ENCODE measurements at places on chromosomes 2 and 18.

- no peak for DNase-seq
Observed at GRCh38 chr2:66283787-66284186, 151.1 kb upstream of the MEIS1 start.

DNA sequence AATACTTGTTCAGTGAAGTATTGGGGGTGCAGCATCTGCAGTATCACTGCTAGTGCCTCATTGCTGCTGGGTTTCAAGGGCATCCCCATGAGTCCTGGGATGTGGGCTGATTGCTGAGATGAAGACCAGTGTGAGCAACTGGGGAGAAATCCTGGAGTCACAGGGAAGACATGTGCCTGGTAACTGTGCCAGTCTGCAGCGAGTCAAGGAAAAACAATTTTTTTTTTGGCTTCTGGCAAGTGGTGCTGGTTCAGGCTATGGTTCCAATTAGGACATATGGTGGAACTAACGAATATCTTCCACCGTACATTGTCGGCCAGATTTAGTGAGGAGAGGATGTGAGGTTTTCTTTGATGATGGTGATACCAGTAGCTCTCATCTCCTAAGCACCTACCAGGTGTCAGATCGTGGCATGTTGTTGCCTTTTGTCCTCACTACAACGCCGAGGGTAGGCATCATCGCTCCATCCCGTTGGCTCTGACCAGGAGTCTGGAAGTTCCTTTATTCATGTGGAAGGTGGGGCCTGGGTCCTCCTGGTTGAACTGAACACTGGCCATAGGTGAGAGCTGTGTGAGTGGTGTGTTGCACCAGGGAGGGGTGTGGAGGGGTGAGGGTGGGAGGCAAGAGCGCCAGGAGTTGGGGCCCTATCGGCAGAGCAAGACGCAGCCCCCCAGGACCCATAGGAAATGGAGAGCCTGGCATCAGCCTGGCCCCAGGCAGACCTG, 118.0 kb upstream of the HS6ST1 start:
- no peak for DNase-seq

- no peak for DNase-seq
Observed at GRCh38 chr2:241066171-241066892, 35.8 kb downstream of the MTERF4 start.

- DNase-seq = no peak
Observed at GRCh38 chr2:66528974-66529724, 94.2 kb downstream of the MEIS1 start.

- DNase-seq = no peak
Observed at GRCh38 chr2:196336207-196336606, 164.8 kb upstream of the STK17B start.

- DNase-seq = no peak
Observed at GRCh38 chr2:217609952-217610351, 392.8 kb downstream of the TNS1 start.

DNA sequence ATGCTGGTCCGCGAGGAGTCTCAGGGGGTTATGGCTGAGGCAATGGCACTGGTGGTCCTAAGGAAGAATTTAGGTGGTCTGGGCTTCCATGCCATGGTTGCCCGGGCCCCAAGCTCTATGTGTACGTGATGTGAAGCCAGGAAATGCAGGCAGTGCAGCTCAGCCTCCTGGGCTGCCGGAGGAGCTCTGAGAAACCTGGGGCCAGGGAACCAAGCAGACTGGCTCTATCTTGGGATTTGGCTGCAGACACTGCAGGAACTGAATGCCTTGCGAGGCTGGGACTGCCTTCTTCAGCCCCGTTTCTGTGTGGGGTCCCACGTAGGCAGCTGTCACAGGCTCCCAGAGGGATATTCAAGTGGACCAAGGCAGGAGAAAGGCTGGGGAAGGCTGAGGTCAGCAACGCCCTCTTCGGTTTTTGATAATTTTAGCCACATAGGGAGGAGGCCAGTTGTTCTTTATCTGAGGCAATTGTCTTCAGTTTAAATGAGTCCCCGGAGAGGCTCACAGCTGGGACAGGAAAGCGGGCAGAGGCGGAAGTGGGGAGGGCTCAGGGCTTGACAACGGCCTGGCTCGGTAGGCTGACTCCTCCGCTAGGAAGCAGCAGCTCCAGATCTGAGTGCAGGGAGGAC, 77.7 kb downstream of the RHOB start:
- no peak for DNase-seq

DNA sequence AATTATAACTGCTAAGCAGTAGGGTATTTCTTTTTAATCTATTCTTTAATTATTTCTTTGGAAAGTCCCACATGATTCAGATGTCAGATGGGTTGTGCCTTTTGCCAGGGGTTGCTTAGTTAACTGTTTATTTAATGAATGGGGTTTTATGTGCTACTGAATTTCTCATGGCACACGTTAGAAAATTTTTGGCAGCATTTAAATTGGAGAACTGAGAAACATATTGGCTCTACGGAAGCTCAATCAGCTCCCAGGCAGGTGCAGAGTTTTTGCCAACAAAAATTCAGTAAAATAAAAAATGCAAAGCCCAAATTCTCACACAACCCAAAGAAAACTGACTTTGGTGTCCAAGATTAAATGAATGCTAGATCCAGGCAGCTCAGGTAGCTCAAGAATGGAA, 467.2 kb downstream of the NRXN1 start:
- DNase-seq = no peak

- DNase-seq = no peak
Observed at GRCh38 chr2:221001381-221001801, 570.7 kb downstream of the EPHA4 start.

GRCh38 chr2:98560256-98560771, 48.0 kb downstream of the COA5 start:
- no peak for DNase-seq

GRCh38 chr2:222819722-222820333, 41.0 kb upstream of the ACSL3 start:
- DNase-seq = no peak

- DNase-seq = no peak
Observed at GRCh38 chr18:63562284-63562683, 20.1 kb downstream of the SERPINB12 start.

DNA sequence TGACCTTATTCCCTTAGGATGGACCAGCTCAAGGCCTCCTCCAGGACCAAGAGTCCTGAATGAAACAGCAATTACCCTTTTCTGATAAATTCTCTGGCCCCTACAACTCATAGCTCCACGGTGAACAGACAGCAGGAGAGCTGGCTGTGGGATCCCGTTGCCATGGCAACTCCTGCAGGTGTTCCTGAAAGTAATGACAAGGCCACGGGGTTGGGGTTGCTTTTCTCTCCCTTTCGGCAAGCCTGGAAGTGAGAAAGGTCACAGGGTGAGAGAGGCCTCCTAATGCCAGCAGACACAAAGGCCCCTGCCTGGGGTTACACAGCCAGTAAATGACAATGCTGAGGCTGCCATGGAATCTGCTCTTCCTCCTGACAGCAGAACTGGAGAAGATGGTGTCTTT, 403.0 kb downstream of the NBAS start:
- DNase-seq = no peak

DNA sequence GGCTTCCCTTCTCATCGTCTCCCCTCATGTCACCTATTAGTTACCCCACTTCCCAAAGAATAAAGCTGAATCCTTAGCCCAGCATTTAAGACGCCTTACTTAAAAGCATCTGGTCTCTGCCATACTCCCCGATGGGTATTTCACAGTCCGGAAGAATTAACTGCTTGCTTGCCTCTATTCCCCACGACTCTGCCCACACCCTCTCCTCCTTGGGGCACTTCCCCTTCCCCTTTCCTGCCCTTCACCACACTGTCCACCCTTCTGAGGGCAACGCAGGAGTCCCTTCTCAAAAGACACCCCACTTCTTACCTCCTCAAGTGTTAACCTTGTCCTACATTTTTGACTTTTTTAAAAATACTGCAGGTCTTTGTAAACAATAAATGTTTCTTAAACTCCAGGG, 60.1 kb upstream of the RMP24 start:
- DNase-seq = no peak

GRCh38 chr2:236629961-236630872, 60.6 kb downstream of the ACKR3 start:
- no peak for DNase-seq

DNA sequence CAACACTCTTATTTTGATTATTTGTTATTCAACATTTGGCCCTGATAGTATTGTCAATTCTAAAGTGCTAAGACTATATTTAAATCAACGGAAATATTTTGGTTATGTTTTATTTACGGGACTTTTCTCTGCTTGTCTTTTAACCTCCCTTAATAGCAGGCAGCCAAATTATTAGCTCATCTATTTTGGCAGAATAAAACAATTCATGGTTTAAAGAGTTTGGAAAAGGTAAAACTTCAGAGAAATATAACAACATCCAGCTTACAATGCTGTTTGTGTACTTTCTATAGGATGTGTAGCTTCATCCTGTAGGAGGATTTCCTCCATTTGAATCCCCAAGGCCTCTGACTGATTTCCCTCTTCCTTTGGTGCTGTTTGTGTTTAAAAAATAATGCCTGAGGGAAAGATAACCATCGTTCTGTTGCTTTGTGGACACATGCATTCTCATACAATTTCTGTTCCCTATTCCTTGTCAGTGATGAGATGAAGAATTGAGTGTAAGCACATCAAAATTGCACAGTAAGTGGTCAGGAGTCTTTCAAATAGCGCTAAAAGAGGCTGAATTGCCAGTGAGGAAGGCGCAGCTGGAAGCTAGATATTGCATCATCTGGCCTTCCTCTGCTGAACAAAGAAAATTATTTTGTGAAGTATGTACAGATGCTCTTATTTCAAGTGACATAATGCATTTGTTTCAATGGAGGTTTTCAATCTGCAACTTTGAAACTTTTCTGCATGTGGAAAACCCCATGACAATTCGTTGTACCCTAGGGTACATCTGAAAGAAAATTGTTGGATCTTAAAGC, 80.3 kb downstream of the CD28 start:
- no peak for DNase-seq

- no peak for DNase-seq
Observed at GRCh38 chr18:42883169-42883568, 232.3 kb downstream of the RIT2 start.

DNA sequence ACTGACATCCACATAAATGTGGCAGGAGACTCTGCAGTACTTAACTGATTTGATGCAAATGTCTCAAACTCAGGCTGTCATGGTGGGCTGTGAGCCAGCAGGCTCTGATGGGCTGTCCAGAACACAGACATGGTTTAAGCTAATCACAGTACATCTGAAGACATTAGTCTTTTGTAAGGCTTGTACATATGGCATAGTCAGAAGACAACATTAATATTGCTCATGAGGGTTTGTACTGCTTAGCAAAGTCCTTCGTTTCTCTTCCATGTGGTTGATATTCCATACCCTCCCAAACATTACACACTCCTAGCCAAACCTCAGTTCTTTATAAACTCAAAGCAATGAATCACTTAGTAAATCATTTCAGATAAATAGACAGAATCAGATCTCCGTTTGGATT, 330.6 kb downstream of the RND3 start:
- no peak for DNase-seq

GRCh38 chr2:32918774-32919173, 28.0 kb upstream of the LTBP1 start:
- no peak for DNase-seq

- DNase-seq = no peak
Observed at GRCh38 chr2:71631411-71631931, 178.1 kb downstream of the DYSF start.

GRCh38 chr2:15191789-15192188, 369.3 kb downstream of the NBAS start:
- DNase-seq = no peak

DNA sequence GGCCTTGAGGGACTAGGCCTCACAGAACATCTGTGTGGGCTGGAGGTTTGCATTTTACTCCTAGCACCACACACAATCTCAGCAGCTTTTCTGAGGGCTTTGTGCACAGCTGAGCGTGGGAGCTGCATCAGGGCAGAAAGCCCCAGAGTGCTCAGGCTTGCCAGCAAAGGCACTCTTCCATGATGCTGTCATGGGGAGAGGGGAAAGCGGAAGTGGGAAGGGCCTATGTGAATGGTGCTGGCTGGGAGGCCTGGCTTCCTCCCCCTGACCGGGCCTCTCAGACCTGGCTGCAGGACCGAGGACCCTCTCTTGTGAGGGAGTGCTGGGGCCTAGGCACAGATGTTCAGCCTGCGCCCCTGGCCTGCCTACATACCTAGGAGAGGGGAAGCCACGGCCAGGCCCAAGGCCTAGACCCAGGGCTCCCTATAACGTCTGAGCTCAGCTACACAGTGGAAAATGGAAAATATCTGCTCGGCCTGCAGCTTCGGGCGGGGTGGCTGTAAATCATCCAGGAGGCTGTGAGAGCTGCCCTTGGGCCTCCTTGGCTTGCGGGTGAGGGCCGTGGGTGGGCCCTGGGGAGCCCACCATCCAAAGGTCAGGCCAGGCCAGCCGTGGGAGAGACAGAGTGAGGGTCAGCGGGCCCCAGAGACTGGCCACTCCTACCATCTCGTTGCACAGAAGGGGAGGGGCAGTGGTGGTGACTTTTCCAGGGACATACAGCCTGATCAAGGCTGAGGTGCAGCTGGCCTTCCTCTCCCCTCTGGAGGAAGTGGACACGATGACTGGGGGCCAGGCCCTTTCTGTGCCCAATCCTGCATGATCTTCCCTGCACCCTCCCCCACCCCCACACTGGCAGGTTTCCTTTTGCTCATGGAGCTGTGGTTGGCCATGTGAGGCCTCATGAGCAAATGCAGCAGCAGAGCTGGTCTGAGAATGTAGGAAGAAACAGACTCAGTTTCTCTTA, 22.8 kb downstream of the GLI2 start:
- DNase-seq = no peak

GRCh38 chr2:240454106-240454901, 18.8 kb downstream of the GPC1 start:
- no peak for DNase-seq

GRCh38 chr2:189236066-189236465, 56.5 kb upstream of the COL5A2 start:
- DNase-seq = no peak

- no peak for DNase-seq
Observed at GRCh38 chr2:212037062-212037461, 501.5 kb downstream of the ERBB4 start.

DNA sequence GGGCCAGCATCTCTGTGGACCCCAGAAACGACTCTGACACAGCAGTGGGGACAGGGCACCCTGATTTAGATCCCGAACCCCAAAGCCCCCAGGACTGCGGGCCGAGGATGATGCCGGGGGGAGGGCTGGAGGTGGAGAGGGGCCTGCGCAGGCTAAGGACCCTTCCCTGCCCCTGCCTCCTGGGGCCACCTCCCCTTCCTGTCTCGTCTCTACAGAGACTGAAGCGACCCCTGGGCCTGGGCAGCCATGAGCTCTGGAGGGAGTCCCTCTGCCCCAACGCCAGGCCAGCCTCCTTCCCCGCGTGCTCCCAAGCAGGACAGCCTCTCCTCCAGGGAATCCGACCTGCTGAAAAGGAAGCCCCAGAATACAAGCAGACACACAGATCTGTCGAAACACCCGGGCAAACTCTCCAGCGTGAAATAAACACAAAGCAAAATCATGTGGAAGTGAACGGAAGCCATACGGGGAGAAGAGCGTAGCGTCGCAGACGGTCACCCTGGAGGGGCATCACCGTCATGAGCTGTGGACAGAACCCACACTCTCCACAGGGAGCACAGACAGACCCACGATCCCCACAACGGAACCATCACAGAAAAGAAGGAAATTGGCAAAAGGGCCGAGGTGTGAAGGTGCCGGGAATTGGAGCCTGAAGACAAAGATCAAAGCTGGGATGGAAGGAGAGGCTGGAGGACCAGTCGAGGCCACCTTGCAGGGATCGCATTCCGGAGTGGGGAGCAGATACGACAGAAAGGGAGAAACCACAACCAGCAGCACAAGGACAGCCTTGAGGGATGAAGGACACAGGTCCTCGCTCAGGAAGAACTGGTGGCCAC, 51.0 kb upstream of the CTDP1 start:
- DNase-seq = no peak
